ENCODE measurements at places on chromosomes 6 and 20.

DNA sequence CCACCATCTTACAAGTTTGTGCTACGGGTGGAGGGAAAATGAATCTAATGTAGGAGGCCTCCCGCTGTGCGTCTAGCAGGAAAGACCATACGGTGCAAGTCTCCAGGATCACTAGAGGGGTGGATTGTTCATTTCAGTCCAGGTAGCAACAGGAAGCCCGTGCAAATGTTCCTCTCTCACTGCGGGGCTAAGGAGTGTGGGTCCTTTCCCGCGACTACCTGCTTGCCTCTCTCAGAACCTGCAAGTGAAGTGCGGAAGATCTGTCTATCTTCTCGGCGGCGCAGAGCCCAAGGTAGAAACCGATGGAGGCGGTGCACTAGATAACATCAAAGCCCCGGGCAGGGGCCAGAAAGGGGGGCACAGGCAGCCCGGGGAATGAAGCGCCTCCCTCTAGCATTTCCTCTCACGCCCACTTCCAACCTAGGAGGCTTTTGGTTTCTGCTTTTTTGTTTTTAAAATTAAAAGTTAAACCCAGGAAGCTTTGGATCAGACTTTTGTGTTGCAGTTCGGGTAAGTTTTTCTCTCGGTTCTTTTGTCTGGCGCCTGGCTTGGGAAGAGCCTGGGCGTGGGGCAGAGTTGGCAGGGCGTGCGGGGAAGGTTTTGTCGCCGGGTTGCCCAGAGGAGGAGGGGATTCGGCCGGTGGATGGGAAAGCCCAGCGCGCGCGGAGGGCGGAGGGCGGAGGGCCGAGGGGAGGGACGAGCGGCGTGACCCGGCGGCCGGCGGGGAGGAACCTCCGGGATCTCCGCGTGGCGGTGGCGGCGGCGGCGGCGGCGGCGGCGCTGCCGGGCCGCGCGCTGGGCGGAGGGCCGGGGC is 3.5 kb upstream of the HIVEP1 start:
- DNase-seq: peak; percentile 93

DNA sequence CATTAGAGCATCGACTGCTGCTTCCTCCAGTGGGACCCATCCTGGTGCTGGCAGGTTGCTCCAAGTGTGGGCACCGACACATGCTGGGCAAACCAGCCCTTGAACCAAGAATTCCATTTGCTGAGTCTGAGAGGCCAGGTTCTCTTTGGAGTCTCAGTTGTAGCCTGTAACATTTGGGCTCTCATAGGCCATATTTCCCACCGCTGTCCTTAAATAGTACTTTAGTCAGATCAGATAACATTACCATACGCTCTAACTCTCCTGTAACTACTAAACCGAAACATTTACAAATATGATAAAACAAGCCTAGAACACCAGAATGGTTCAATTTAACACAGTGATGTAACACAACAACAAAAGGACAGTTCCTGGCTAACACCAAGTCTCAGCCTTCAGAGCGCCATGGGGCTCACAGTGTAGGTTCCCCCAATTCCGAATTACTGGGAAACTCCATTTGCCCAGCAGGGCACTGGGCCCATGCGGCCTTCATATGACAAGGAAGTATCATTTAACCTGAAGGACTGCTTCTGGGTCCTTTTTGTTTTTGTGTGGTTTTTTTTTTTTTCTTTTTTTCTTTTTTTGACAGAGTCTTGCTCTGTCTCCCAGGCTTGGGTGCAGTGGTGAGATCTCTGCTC is 28.4 kb upstream of the CD93 start:
- DNase-seq: no peak

- no peak for DNase-seq
Measured at GRCh38 chr6:33053230-33053629, 20.2 kb downstream of the HLA-DPA1 start.

DNA sequence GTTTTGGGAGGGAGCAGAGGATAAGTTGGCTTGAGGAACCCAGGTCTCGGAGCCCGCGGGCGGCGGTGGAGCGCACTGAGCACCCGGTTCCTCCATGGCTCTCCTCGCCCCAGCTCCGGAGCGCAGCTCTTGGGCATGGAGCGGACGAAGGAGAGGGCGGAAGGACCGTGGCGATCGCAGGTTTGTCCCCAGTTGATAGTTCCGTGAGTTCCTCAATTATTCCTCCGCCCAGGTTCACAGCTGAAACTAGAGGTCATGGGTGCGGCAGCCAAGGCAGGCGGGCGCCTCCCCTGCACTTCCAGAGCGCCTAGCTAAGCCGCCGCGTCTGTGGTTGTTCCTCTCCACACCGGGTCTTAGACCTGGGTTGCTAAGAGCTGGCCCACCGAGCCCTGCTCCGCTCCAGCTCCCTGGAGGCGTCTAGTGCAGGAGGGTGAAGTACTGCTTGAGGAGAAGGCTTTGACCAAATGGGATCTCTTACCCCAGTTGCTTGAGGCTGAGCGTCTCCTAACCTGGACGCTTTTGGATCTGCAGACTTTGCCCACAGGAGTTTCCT is at the start of gene HTR1B:
Gene HTR1B, minus strand, starts transcription at position 184 of the 553 bp plus-strand sequence. Its CDS starts 88 bp downstream, at position 96.
- DNase-seq: no peak

DNA sequence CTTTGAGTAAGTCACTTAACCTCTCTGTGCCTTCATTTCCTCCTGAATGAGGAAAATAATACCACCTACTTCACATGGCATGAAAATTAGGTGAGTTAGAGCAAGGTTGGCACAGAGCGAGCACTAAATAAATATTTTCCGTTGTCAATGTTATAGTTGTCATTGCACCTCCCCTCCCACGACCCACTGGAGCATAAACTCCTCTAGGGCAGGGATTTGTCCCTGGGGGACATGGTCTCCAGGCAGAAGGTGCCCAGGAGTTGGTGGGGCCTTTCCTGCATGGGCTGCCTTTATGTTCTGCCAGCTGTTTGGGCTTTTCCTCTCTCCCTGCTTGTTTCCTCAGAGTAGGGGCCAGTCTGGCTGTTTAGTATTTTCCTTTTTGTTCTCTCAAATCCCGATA is 1.3 kb upstream of the ANGPT4 start:
- peak; percentile 17 for DNase-seq

- peak; percentile 58 for DNase-seq
Measured at GRCh38 chr20:2932498-2932897, 59.2 kb downstream of the PTPRA start.

- peak; percentile 70 for DNase-seq
Measured at GRCh38 chr6:164014346-164015087, 600.0 kb downstream of the QKI start.
